Stimulated activated CD4-positive, alpha-beta T cell treated with anti-CD3 and anti-CD28 coated beads, Interleukin-4, amount 100 ng/mL, for 24 hours (primary cell): ENCODE measurements at places on chromosomes 1 and 21.

DNA sequence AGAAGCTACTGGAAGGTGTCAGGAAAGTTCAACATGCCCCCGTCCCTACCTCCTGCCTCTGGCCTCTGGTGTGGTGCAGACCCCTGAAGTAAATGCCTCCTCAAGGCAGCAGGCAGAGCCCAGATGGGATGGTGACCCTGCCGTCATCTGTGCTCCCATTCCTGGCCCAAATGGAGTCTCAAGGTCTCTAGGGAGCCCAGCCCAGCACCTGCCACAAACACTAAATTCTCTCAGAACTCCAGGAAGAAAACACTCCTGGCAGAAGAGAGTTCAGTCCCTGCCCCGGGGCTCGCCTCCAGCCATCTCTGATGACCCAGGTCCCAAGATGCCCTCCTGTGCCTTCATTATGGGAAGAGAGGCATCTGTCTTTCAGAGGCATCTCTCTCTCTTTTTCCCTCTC is 261.6 kb upstream of the TMEM51 start:
- DNase-seq: no peak

- no peak for DNase-seq
These were observed 610.0 kb downstream of the LMO4 start for GRCh38 chr1:87938631-87939030.

- no peak for DNase-seq
These were observed 7.5 kb downstream of the IVNS1ABP start for GRCh38 chr1:185309566-185309965.

DNA sequence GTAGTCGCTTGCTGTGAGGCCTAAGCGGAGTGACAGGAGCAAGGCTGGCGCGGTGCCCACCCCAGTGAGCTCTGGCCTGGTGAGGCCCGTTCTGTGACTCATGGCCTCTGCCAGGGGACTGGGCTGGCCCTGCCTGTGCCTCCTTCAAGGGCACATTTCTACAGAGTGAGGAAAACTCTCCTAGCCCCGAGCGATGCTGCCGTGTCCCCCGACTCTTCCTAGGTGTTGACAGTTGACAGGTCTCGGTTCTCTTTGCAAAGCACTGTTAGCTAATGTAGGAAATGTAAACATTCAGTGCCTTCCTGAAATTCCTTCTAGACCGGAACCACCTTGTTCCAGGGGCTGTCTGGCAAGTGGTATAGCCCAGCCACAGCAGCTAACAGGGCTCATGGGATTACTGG is 43.9 kb downstream of the ABCG1 start:
- DNase-seq: no peak

DNA sequence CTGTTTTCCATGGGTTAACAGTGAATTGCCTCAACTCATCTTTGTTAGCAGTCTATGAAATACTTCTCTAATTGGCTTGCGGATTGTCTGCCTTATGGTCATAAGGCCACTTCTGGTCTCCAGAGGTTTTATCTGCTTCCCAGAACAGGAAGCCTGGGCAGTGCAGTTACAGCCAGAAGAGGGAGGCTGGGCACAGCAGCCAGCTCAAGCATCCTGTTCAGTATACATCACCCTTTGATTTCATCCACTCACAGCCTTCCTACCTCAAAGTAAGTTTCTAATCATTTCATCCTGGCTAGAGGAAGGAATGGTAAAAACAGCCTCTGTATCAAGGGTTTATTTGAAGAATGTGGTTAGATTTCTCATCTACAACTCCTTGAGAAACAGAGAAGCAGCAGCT is 311.5 kb upstream of the DEPDC1 start:
- DNase-seq: no peak

DNA sequence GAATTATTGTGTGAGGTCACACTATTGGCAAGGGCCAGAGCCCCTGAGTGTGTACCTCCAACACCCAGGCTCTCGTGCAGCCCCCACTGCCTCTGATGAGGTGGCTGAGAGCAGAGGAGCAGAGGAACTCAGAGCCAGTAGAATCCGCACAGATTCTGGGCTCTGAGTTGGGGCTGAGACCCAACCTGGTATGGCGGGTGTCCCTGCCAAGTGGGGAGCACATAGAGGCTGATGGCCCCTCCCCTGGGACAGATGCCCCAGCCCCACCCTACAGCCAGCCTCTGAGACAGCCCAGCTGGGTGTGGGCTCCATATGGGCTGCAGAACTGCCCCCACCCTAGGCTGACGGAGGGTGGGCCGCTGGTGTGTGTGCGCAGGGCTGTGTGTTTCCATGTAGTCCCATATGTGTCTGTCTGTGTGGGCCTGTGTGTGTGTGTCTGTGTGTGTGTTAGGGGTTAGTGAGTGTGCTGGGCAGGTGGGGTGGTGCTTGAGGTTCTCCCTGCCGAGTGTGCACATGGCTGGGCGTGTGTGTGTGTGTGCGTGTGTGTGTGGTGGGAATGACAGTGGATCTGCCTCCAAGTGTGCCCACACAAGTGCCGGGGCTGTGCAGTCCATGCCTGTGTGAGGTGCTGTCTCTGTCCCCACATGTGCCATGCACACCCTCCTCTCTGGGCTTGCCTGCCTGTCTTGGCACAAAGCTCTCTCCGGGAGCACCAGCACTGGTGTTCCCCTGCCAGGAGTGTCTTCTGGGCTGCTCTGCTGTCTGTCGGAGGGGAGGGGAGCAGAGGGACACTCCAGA is 24.4 kb downstream of the FOXO6 start:
- no peak for DNase-seq
